Stimulated activated CD4-positive, alpha-beta T cell treated with anti-CD3 and anti-CD28 coated beads, Interleukin-12 subunit alpha, Interleukin-12 subunit beta, amount 100 ng/mL, for 4 hours (primary cell): ENCODE measurements at places on chromosomes 11 and 22.

DNA sequence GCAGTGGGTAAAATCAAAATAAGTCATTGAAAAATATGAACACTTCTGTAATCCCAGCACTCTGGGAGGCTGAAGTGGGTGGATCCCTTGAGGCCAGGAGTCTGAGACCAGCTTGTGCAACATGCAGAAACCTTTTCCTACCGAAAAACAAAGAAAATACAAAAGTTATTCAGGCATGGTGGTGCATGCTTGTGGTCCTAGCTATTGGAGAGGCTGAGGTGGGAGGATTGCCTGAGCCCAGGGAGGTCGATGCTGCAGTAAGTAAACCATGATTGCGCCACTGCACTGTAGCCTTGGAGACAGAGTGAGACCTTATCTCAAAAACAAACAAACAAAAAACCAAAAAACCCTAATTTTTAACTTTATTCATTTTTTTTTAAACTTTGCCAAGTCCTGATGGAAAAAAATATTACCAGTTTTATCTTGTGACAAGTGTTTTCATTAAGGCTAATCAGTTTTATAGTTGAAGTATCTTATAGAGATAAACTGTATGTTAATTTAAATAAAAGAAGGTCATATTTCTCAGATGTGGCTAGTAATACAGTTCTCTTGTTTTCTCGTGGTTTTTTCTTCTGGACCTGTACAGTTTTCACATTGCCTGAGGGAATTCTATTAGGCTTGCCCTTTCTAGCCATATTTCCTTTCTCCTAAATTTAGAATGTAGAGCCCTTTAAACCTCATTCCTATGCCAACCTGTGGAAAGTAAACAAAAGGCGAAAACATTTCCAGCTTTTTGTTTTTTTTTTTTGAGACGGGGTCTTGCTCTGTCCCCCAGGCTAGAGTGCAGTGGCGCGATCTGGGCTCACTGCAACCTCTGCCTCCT, 9.4 kb downstream of the HIPK3 start:
- no peak for DNase-seq

DNA sequence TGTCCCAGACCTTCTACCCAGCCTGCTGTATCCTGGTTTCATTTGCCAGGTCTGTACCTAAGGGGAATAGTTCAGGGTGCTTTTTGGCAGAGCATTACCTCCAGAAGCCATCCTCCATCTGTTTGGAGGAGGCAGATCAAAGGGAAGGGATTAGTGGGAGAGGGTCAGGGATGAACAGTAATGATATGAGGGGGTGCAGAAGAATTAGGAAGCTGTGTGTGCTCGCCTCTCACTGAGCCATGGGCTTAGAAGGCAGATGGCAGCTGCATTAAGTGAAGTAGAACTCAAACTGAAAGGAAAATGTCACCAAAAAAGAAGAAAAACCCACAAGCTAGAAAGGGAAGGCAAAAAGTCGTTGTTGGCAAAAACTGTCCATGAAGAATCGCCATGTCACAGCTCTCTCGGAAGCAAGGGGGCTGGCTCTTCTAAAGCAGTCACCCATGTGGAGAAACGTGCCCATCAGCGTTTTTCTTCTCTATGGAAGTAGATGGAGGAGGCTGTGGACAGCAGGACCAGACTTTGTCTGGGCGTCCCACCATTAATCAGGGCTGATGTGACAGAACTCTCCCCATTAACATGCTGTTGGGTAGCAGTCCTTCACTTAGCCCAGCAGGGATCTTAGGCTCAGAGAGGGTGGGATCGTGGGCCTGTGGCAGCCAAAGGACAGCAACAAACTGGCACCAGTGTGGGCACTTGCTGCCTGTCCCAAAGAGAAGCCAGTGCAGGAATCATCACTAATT, 46.8 kb downstream of the CEP164 start:
- DNase-seq, result no peak

GRCh38 chr22:37521236-37521739, 2.1 kb upstream of the CARD10 start:
- no peak for DNase-seq

- no peak for DNase-seq
Measured at GRCh38 chr22:23098230-23098705, 27.9 kb downstream of the GNAZ start.

GRCh38 chr11:118544647-118545010, 13.6 kb downstream of the TMEM25 start:
- DNase-seq, result no peak

GRCh38 chr11:19829109-19829837, 116.6 kb downstream of the NAV2 start:
- DNase-seq, result no peak

GRCh38 chr22:48889209-48889830, 938.4 kb downstream of the BRD1 start:
- no peak for DNase-seq

DNA sequence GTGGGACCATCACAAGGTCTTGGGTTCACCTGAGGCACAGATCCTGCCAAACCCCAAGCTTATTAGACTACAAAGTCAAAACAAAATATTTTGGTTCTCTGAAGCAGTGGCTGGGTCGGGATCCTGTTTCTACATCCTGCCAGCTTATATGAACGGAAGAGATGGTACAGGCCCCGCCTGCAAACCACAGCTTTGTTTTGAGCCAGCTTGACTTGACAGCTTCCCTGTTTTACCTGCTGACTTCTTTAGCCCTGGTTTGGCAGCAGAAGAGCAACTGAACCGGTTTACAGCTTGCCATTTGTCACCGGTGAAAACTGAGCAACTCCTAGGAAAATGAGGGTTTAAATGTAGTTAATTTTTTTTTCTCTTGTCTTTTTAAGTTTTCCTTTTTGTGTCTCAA, 11.4 kb downstream of the PACS1 start:
- peak; percentile 35 for DNase-seq

DNA sequence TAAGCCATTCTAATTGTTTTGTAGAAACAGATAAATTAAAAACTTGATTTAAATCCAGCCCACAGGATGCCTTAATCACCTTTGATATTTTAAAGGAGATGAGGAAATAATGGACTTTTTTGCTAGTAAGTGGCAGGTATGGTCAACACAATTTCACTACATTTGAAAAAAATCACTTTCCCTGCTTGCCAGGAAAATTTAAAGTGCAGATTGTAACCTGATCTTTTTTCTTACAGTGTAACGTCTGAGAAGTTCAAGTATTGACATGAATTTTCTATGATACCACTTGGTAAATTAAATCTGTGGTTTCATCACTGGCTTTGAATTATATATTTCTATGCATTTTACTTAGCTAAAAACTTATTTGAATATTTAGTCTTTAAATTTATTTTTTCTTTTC, 65.3 kb downstream of the ARHGEF12 start:
- DNase-seq, result no peak

- no peak for DNase-seq
Measured at GRCh38 chr11:78930810-78931523, 356.3 kb upstream of the NARS2 start.

GRCh38 chr22:43310798-43311197, 32.4 kb downstream of the SCUBE1 start:
- no peak for DNase-seq

GRCh38 chr11:121795174-121795573, 320.8 kb downstream of the BLID start:
- no peak for DNase-seq

DNA sequence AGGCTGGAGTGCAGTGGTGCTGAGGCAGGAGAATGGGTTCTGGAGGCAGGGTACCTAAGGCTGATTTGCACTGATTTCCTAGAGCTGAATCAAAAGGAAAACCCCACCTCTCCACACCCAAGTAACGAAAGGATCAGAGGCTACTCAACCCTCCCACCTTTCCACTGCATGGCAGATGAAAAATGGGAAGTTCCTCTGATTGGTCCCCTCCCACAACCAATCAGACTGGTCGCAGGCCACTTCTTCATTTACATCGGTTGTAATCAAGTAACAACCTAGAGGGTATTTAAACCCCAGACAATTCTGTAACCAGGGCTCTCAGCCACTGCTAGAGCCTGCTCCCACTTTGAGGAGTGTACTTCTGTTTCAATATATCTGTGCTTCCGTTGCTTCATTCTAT, 18.6 kb upstream of the PARVB start:
- DNase-seq, result no peak

DNA sequence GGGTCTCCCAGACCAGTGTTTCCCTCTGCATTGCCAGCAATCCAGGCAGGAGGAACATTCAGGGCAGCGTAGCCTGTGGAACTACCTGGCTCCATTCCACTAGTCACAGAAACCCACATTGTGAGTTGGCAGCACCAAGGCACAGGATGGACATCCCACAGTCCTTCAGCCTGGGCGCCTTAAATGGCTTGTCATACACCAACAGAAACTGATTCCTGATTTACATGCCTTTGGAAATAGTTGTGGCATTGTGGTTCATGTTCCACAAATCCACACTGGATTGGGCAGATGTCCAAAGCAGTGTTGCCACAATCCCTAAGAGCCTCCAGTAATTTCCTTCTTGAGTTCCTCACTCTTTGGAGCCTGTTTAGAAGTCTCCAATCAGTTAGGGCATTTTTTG, 225.6 kb downstream of the BLID start:
- DNase-seq, result no peak

GRCh38 chr11:100316952-100317351, 370.1 kb upstream of the ARHGAP42 start:
- DNase-seq, result no peak

GRCh38 chr11:10973416-10973815, 115.6 kb upstream of the ZBED5 start:
- DNase-seq, result no peak

- no peak for DNase-seq
Measured at GRCh38 chr11:56817661-56818060, 69.2 kb upstream of the OR9G4 start.

- no peak for DNase-seq
Measured at GRCh38 chr22:27857443-27857842, 55.9 kb upstream of the MN1 start.

- DNase-seq, result no peak
Measured at GRCh38 chr11:117009905-117010605, 88.2 kb downstream of the SIK3 start.

DNA sequence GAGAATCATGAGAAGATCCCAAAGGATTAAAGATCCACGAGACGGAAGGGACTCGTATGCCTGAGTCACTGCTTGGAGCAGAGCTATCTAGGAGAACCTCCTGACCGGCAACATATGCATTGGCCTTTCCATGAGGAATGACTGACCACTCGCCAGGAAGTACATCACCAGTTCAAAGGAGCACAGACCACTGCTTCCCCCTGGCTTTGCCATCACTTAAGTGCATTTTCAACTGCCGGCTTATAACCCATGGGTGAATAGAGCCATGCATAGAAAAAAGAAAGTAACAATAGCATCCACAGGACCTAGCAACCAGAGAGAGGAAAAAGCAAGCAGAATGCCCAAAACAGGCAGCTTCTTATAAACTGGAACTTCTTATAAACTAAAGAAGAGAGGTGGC, 98.3 kb upstream of the ZC3H12C start:
- no peak for DNase-seq

DNA sequence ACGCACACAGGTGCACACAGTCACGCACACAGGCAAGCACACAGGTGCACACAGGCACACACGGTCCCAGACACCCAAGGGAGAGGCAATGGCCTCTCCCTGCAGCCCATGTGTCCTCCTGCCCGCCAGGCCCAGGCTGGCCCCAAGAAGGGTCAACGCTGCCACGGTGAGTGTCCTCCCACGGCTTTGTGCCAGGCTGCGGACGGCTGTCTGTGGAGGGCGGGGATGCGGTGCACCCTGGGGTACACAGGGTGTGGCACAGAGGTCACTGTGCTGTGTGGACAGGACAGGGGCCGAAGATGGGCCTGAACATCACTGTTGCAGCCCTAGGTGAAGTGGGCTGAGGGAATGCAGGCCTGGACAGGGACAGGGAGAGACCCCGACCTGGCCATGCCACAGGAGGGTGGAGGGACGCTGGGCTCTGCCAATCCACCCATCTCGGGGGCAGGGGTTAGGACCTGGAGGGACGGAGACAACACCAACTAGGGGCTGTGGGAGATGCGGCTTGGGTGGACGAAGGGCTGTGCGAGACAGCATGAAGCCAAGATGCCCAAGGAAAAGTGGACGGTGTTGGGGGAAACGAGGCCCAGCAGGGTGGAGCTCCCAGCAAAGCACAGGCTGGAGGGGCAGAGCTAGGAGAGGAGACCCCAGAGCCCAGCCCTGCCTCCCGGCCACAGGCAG, 523.8 kb downstream of the BRD1 start:
- DNase-seq, result no peak

- no peak for DNase-seq
Measured at GRCh38 chr22:45001653-45002052, 8.2 kb downstream of the PHF21B start.

- no peak for DNase-seq
Measured at GRCh38 chr11:93741882-93742226, 382 bp downstream of the C11orf54 start.

DNA sequence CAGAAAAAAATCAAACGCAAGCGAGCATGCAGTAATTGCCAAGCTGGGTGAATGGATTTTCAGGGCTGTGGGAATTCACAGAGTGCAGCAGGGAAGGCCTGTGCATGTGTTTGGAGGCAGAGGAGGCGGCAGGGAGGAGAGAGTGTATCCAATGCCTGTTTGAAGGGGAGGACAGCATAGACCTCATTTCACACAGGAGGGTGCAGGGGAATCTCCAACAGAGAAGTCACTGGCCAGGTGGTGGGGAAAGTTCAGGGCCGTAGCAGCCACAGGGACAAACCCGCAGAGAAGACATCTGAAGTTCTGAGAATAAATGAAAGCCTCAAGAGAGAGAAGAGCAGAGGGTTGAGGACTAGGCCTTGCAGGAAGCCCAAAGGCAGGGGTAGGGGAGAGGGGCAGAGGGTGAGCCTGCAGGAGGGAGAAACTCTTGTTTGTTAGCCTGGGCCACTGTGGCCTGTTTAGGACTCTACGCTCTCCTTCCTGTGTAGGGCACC, 19.2 kb upstream of the KDM2A start:
- no peak for DNase-seq

DNA sequence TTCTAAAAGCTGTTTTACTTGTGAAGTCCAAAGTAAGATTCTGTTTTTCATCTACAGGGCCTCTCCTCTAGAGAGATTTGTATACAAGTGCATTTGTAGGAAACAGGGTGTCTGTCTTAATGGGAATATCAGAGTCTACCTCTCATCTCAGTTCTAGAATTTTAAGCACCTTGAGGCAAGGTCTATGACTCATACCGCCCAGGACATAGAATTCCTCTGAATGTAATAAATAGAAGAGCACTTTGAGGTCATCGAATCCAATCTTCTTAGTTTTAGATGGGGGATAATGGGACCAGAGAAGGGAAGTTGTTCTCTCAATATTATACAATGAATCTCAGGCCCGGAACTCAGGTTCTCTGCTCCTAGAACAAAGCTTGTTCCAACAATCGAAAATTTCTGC, 101.8 kb upstream of the TIMP3 start:
- DNase-seq, result no peak
